SK-N-SH (cell line): ENCODE measurements at places on chromosomes 12 and 14.

DNA sequence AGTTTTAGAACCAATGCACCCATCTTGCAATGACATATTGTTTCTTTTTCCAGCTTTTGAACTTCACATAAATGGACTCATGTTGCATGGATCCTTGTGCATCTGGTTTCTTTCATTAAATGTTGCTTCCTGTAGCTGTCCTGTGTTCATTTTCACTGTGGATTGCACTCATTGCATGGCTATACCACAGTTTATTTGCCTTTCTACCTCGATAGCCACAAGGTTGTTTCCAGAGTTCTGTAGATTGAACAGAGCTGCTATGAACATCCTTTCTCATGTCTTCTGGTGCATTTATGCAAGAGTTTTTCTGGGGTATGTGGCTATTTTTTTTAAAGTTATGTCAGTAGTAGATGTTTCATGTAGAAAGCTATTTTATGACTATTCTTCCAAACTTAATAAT lies 3.5 kb upstream of the KRT81 start:
- no peak for DNase-seq

DNA sequence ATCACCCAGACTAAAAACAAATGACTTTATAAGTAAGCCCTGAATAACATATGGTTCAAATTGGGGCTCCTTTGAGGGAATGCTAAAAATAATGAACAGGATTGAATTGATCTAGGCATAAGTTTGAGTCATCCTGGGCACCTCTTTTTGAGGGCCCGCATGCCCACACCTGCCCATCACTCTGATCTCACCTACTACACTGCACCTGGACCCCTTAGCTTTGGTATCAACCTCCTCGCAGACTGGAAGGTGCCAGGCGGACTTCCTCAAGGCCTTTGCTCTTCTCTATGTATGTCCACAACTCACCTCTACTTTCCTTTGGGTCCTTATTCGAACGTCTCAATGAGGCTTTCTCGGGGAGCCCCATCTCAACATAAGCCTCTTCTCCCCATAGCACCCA lies 17.2 kb downstream of the NTN4 start:
- DNase-seq = no peak

DNA sequence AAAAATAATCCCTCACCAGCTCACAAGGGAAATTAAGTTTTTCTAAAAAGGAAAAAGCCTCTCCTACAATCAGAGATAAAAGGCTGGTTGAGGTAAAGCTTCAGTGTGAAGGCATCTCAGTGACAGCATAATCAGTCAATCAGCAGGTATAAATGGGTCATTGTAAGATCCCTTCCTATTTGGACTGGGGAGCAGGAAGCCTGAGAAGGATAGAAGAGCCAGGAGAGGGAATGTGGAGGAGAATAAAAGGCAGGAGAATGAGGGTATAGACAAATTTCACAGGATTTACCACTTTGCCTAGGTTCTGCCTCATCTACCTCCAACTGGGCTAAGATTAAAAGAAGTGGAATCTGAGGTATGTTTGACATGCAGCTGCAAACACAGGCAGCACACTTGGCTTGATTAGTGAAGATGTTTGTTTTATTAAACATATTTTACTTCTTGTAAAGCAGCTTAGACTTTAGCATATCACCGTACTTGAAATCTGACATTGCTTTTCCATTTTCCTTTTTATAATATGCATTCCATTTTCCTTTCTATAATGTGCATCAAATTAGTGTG lies 479.1 kb upstream of the USP15 start:
- DNase-seq = no peak

GRCh38 chr12:27305673-27306456 lies 26.8 kb upstream of the BMAL2 start:
- DNase-seq = peak; percentile 24

DNA sequence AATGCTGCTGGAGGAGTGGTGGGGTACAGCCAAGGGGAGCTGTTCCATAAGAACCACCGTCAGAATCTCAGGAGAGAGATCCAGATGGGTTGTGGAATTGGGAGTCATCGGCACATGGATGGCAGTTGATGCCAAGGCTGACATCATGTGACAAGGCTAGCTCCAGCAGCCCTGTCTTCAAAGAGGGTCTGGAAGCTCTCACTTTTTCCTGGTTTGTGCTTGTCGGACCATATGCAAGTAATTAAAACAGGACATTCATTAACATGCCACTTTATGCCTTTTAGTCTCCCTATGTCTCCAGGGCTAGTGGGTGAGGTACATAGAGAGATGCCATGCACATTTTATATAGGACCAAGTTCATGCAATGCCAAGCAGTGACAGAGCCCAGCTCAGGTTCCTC lies 211.8 kb downstream of the CRADD start:
- DNase-seq = peak; percentile 53

- DNase-seq = peak; percentile 22
These were observed 38.3 kb downstream of the SRGAP1 start for GRCh38 chr12:63882844-63883243.

DNA sequence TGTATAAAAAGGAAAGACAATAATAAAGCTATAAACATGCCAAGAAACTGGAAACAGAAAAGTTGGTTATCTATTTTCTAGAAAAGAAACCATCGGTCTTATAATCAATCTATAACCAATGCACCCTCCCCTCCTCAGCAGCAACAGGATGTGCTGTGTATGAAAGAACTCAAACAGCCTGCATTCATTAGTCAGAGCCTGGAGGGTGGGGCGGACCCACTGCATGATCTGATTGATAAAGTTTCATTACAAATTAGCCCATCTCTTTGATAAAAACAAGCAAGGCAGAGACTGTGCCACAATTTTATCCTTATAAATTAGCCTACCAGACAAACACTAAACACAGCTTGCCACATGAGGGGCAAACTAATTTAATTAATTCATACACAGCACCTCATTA lies 448.1 kb downstream of the BCAT1 start:
- DNase-seq = peak; percentile 45

DNA sequence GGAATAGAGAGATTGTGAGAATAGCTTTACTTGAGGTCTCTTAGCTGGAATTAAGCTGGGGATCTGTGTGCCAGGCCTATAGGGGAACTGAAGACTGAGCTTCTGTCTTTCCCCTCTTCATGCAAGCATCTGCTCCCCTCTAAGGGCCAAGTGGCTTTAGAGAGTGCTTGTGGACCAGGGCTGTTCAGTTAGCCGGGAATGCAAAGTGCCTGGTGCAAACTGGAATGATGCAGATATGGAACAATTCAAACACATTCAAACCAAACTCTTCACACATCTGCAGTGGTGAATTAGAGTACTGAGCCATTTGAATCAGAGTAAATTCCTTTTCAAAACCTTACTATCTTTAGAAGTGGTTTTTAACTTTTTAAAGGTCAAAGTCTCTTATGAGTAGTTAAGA lies 99.0 kb downstream of the LIN7A start:
- DNase-seq = no peak

DNA sequence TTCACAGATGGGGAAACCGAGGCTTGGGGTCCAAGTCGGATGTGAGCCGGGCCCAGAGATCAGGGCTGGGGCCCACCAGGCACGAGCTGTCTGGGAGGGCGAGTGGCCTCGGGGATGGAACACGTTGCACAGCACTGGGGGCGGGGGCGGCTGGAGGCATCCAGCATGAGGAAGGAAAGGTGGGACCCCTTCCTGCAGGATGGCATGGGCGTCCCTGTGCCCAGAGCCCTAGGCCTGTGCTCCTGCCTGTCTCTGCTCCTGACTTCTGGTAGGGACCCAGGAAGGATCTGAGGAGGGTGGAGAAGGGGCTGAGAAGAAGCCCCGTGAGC lies 183.4 kb downstream of the KIF26A start:
- no peak for DNase-seq

- no peak for DNase-seq
These were observed 205.8 kb upstream of the SLC38A2 start for GRCh38 chr12:46578190-46578982.

GRCh38 chr14:104731320-104732294 lies 7.6 kb downstream of the ADSS1 start:
- peak; percentile 75 for DNase-seq

GRCh38 chr12:41932470-41932991 lies 212.1 kb downstream of the GXYLT1 start:
- peak; percentile 91 for DNase-seq

GRCh38 chr12:92912052-92912451 lies 17.0 kb downstream of the EEA1 start:
- no peak for DNase-seq
